Hematopoietic multipotent progenitor cell treated with erythropoietin and hydrocortisone succinate and interleukin-3 and kit ligand, for 17 days (in vitro differentiated cells): ENCODE measurements at places on chromosomes 12 and 14.

DNA sequence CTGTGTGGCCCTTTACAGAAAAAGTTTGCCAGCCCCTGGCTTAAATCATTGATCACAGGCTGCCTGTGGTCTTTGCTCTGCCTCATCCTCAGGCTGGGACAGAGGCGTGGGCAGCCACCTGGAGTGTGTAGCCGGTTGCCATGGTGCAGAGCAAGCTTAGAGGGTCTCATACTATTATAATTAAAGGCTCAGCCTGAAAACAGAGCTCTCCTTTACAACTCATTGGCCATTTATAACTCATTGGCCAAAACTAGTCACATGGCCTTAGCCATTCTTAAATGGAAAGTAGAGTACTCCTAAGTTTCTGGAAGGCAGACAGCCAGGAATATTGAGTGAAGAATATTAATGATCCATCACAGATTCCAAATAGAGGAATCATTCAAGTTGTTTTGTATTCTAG lies 3.0 kb downstream of the HSP90B1 start:
- DNase-seq = peak; percentile 9

- no peak for DNase-seq
Observed at GRCh38 chr12:66033151-66033550, 97.4 kb downstream of the LLPH start.

GRCh38 chr12:124000111-124000510 lies 27.1 kb downstream of the ZNF664 start:
- DNase-seq = no peak

DNA sequence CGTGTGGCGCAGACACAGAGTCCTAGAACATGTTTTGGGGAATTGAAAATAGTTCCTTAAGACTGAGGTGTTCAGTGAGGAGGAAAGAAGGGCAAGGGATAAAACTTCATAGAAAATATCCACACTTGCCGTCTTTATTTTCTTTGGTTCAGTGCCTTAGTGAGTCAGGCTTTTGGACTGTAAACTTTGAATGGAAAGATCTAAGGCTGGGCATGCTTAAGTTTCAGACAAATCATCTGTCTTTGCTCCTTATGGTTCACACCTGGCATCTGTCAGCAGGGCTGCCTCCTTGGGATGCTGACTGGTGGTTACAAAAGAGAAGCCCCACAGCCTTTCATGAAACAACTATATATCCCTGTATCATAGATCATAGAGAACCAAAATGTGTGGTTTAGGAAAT lies 136.3 kb upstream of the PRICKLE1 start:
- no peak for DNase-seq

- no peak for DNase-seq
Observed at GRCh38 chr14:93078870-93079269, 36.9 kb downstream of the ITPK1 start.

GRCh38 chr14:92922155-92922735 lies 705 bp upstream of the CHGA start:
- DNase-seq = no peak

GRCh38 chr12:47841910-47842309 lies 22.2 kb upstream of the HDAC7 start:
- no peak for DNase-seq

GRCh38 chr14:26966908-26967307 lies 369.1 kb upstream of the NOVA1 start:
- no peak for DNase-seq

- DNase-seq = no peak
Observed at GRCh38 chr14:56949828-56950227, 139.5 kb upstream of the OTX2 start.

DNA sequence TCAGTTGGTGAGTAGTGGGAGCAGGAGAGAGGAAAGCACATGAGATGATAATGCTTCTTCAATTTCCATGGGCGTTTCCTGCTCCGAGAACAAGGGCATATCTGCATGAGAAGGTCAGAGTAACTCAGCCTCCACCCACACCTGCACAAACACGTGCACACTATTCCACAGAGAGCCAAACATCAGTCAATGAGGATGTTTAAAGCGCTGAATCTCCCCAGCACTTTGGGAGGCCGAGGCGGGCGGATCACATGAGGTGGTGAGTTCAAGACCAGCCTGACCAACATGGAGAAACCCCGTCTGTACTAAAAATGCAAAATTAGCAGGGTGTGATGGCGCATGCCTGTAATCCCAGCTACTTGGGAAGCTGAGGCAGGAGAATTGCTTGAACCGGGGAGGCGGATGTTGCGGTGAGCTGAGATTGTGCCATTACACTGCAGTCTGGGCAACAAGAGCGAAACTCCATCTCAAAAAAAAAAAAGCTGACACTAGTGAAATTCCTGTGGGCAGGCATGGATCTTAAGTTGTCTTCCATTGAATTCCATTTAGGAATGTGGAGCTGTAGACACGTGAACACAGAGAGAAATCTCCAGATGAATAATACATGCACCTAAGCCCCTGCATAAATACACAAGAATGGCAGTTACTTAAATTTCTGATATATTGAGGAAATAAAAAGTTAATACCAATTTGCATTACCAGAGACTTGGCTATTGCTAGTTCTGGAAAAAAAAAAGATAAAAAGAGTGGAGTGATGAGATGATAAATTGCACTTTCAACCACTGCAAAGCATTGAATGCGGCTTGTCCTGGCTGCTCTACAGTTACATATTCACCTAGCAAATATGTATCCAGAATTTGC lies 1097.4 kb upstream of the TMEM132C start:
- no peak for DNase-seq

GRCh38 chr12:94756789-94757188 lies 106.4 kb upstream of the TMCC3 start:
- DNase-seq = no peak

DNA sequence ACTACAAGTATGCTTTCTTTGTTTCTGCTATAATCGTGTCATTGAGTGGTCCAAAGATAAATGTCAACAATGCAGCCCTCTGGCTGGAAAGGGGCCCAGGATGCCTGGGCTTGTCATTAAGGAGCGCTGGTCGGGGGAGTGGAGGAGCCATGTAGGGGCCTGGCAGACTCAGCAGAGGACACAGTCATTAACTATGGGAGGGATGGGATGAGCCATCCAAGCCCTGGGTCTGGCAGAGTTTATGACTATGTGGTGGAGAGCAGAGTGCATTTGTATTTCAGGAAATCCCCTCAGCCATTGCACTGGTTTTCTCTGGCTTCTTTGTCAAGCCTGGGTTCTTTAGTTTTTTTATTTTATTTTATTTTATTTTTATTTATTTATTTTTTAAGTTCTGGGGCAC lies 243.1 kb downstream of the C12orf75 start:
- DNase-seq = no peak

- peak; percentile 63 for DNase-seq
Observed at GRCh38 chr14:102516531-102517391, 7.2 kb upstream of the ANKRD9 start.

- peak; percentile 15 for DNase-seq
Observed at GRCh38 chr12:47080725-47081502, 1.2 kb upstream of the AMIGO2 start.

DNA sequence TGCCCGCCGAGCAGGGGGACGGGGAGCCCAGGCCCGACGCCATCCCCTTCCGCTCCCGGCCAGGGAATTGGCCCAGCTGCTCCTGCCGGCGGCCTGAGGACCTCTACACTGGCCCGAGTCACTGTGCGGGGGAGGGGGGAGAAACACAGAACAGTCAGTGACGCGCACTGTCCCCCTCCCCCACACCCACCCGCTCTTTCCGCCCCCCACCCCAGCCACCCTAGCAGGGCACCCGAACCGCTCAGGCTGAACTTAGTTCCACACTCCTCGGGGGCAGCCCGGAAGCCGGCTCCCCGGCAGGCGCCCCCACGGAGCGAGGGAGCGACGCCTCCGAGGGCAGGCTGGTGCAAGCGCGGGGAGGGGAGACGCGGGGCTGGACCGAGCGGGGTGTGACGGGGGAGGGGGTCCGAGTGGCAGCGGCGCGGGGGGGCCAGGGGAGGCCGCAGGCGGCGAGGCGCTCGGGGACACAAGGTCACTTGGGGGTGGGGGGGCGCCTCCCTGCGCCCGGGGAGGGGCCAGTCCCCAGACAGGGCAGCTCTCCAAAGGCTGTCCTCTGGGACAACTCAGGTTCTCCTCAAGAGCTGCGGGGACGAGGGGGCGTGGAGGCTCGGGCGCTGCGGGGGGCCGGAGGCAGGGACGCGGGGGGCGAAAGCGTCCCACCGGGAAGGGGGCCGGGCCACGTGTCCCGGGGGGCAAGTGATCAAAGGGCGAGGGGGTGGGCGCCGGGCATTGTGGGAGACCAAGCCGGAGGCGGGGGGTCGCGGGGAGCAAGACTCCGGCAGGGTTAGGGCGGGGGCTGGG lies 648 bp downstream of the CHD4 start:
- DNase-seq = peak; percentile 28

DNA sequence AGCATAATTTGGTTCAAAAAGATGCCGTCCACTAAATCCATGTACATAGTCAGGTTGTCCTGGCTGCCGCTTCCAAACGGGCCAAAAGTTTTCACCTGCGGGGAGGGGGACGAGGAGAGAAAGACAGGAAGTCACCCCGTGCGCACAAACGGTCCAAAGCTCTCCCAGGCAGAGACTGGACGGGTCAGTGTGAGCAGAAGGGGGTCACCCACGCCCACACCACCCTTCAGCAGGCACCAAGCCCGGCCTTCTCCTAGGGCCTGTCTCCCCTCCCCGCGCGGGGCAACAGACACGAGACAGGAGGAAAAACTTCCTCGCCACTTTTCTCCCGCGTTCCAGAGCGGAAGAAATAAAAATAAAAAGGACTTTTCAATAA lies 888 bp downstream of the CCDC88C start:
- DNase-seq = no peak

- peak; percentile 15 for DNase-seq
Observed at GRCh38 chr12:21697904-21698630, 40.4 kb upstream of the LDHB start.

DNA sequence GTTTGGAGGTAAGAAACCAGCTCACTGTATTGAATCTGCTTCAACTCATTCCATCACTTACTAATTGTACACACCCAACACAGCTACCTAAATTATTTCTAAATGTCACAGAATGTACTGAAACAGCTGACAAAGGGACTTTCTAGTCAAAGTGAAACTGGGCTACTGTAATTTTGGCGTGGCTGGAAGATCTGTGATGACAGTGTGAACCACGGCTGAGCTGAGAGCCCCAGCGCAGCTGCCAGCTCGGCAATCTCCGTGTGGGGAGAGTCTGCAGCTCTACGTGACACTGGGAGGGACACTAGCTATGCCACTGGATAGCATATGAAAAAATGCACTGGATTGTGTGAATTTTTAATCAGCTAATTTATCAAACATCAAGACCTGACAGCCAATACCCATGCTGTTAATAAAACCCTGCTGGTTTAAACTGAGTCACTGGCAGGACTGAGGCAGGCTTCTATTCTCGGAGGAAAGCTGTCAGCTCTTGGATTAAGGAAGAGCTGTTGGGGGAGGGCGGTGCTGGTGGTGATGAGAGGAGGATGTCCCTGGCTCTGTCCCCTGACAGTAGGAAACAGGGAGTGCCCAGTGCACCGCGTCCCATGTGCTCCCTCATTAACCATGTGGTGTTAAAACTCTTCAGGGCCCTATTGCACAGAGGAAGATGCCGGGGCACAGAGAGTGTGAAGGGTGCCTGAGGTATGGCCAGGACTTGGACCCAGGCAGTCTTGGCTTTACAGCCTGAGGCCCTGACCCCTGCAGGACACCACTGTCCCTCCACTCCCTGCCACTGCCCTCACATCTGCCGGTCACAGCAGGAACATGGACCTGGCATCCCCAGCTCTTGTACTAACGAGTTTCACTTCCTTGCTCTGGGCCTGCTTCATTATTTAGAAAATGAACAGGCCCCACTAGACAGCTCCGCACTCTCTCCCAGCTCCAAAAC lies 13.3 kb downstream of the SLC15A4 start:
- DNase-seq = no peak

DNA sequence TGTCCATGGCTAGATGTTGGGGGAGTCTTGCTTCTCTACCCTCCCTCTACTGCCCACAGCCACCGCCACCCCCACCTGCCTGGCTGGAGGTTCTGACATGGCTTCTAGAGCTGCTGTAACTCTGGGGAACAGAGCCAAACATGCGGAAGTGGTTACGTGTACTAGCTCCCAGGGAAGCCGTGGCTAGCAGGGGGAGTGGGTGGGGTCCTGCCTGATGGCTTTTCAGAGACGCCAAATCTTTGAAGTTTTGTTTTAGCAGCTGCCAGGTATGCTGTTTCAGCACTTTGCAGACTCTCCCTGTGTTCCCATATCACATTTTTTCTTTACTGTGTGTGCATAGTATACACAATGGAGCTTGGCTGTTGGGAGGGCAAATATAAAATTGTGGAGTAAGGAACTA lies 150.3 kb downstream of the TGFB3 start:
- DNase-seq = no peak

- DNase-seq = no peak
Observed at GRCh38 chr14:89730687-89731086, 223.8 kb downstream of the EFCAB11 start.

GRCh38 chr12:66379616-66380015 lies 77.3 kb downstream of the HELB start:
- DNase-seq = no peak

- peak; percentile 55 for DNase-seq
Observed at GRCh38 chr12:110741341-110742095, 1.2 kb downstream of the PPP1CC start.

GRCh38 chr12:11965258-11965910 lies 105.4 kb upstream of the BCL2L14 start:
- DNase-seq = no peak

GRCh38 chr14:34012978-34013720 lies 62.3 kb upstream of the EGLN3 start:
- no peak for DNase-seq

DNA sequence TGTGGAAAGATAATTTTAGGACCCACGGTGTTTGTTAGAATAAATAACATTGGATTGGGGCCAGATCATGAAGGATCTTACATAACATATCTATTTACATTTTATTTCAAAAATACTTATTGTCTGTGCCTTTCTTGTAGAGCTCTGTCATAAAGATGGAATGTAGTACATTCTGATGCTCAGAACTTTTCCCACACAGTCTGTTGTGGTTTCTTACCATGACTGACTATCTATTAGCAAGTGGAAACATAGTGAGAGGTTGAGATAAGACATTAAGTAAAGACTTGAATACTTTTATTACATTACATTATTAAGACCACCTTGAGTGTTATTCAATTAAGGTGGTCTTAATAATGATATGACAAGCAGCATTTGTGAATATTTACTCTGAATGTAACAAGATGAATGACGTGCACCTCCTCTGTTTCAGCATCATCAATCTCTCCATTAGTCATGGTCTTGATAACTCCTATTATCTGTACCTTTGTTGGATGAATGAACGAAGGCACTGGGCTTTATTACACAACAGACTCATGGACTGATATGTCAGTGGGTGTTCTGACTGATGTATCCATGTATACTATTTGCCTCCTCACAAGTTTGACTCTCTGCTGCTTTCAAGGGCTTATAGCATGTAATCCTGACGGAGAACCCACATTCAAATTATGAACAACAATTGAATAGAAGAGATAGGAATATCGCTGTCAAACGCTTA lies 883.0 kb upstream of the FLRT2 start:
- DNase-seq = no peak

DNA sequence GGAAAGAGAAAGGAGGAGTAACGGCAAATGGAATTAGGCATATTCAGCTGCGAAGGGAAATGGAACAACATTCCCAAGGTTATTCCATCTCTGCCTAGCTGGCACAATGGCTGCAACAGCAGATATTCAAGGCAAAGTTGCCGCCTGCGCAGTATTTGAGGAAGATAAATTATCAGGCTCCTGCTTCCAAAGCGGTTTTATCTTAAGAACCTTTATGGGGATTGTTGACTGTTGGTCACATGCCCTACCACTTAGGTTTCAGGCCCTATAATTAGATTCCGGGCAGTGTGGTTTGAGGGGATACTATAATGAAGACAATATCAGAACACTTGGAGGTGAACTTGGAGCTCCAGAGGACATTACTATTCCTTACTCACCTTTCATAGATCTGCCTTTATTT lies 99.7 kb downstream of the FGD4 start:
- no peak for DNase-seq

- no peak for DNase-seq
Observed at GRCh38 chr12:60138526-60138925, 542.7 kb downstream of the SLC16A7 start.
